ENCODE measurements at places on chromosomes 16 and 17.

DNA sequence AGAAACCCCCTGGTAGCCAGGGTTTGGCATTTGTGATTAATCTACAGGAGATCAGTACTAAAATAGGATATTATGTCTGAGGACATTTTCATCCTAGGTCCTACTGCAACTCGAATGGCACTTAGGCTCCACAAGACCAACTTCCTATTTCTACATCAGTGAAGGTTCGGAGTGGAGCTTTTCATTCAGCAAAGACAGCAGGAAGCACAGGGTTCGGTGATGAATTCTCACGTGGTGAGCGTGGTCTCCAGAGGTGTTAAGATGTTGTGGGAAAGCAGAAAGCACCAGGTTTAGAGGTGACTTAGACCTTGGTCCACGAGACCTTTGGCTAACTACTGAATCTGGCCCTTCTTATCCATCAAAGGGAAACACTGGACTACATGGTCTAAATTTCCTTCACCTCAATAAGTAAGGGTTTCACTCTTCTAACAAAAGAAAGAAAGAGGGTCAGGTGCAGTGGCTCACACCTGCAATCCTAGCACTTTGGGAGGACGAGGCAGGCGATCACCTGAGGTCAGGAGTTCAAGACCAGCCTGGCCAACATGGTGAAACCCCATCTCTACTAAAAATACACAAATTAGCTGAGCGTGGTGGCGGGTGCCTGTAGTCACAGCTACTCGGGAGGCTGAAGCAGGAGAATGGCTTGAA is 13.9 kb upstream of the HELZ start:
- peak; percentile 58 for DNase-seq

GRCh38 chr17:1577182-1577581 is 14.6 kb upstream of the PITPNA start:
- DNase-seq = peak; percentile 94

GRCh38 chr17:73510981-73511718 is 133.1 kb downstream of the SDK2 start:
- no peak for DNase-seq

DNA sequence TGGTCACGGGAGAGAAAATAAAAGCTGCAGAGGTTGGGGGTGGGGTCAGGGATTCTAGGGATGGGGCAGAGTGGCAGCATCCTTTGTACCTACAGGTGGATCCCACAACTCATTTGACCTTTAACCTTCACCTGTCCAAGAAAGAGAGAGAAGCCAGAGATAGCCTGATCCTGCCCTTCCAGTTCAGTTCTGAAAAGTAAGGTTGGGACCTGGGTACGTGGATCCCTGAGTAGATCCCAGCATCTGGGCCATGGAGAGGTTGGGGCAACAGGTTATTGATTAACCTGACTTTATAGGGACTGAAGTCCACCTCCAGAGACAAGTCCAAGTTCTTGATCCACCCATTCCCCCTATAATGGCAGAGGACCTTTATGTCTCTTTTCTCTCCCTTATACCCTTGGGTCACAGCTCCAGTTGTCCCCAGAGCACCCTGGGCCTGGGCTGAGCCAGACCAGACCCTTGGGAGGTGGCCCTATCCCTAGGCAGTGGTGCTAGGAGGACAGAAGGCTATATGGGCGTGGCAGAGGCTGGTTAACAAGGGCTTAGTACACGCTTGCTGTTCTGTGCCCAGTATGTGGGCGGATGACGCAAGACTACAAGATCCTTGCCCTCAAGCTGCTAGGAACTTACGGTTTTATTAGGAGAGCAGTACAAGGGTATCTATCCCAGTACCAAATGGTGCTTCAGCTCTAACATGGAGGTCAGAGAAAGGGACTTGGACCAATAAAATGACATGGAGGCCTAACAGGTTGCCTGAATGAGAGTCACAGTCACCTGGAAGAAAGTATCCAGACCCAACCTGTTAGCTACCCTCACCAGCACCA is 3.3 kb downstream of the CLDN7 start:
- peak; percentile 65 for DNase-seq

GRCh38 chr16:82340531-82340930 is 170.5 kb upstream of the MPHOSPH6 start:
- peak; percentile 4 for DNase-seq

DNA sequence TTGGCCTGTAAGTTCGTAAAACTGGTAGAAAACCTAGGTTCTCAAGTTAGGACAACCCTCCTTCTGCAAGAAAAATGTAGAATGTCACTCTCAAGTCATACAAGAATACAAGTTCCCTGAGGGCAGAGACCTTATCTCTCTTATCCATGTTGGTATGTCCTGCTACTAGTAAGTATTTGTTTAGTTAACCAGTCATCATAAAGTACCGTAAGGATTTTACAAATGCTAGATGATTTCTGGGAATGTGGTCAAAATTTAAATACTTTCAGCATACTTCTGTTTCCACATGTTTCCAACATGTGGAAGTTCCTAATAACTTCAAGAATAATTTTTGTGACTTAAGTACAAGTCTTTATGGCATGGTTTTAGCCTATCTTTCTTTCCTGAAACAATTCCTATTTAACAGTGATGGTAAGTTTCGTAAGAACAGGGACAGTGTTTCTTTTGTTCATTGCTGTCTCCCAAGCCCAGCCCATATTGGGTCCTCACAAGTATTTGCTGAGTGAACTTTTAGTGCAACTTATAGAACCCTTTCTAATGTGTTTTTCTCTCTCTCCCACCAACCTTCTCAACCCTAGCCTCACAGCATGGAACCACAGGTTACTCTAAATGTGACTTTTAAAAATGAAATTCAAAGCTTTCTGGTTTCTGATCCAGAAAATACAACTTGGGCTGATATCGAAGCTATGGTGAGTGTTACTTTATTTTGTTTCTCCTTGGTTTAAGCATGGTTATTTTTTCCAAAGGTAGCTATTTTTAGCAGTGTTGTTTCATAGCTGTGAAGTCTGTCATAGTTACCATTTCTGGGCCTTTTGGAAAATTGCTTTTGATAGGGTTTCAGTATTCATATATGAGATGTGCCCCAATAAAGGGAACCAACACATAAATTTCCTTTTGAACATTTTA is 4.5 kb downstream of the NBR1 start:
- no peak for DNase-seq

DNA sequence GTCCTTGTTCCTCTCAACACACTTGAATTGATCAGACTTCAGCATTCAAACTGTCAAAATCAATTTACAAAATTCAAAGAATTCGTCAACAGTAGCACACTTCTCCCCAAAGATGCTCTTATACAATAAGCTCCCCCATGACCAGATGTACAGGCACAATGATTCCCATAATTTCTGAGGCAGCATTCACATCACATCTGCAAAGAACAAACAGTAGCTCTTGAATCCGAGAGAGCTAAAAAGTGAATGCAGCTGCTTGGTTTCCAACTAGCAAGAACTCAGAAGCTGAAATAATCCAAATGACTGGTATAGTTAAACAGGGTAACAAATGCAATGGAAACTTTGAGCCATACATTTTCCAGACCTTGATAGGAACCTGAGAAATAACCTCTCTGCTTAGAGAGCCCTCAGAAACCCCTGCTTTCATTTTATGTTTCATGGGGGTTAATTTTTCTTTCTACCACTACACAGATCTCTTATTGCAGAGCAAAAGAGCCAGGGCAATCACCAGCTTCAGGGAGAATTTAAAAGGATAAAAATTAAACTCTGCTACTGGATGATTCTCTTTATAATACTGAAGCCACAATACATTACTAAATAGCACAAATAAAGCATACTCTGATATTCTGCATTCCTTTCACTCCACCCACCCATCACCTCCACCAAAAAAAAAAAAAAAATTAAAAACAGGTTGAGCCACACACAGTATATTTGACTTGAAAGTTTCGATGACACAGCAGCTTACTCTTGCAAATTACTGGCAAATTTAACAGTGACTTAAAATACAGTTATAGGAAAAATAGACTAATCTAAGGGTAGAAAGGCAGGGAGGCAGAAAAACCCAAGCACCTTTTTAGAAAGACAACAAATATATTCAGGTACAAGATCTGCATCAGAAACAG is 23.1 kb upstream of the TMEM97 start:
- DNase-seq = no peak

DNA sequence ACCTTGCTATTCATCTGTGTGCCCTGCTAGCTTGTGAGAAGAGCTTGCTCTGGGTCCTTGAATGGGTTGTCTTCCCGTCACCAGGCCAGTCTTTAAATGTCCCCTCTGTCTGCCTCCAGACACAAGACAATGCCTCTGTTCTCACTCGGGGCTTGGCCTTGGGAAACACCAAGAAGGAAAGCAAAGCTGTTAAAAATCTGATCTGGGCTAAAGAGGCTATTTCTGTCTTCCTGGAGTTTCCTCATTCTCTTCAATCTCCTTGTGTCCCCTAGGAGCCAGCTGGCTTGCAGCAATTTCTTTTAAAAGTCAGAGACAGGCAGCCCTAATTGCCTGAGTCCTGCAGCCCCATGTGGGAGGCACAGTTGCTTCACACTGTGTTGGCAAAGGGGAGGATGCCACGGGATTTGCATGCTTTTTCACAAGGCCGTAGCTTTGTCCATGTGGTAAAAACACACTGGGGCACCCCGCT is 2.5 kb downstream of the DNAI2 start:
- no peak for DNase-seq

GRCh38 chr17:76543826-76544545 is 4.1 kb downstream of the PRCD start:
- DNase-seq = no peak

- no peak for DNase-seq
These were observed 32.6 kb downstream of the FOXL1 start for GRCh38 chr16:86610779-86611524.

DNA sequence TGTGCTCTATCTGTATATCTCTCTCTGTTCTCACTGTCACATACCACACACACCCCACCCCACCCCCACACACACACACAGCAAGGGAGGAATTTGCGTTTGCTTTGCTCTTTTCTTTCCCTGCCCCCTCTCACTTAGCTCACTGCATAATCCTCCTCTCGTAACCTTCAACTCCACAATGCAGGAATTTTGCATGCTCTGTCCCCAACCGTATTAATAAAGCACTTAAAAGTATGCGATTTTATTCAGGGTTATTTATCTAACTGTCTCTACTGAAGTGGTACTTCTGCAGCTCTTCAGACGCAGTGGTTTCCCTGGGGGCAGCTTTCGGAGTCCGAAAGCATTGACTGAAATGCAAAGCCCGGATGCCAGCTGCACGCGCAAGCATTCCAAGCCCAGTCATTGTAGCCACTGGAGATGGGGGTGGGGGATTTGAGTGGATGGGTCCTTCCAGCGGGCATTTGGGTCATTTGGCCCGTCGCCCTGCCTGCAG is 105.4 kb upstream of the RBFOX1 start:
- no peak for DNase-seq

- DNase-seq = peak; percentile 85
These were observed at the start of gene ULK2 for GRCh38 chr17:19867329-19868078. ULK2 (minus strand) TSS chr17:19867936; CDS start chr17:19867417, 519 bp downstream.

DNA sequence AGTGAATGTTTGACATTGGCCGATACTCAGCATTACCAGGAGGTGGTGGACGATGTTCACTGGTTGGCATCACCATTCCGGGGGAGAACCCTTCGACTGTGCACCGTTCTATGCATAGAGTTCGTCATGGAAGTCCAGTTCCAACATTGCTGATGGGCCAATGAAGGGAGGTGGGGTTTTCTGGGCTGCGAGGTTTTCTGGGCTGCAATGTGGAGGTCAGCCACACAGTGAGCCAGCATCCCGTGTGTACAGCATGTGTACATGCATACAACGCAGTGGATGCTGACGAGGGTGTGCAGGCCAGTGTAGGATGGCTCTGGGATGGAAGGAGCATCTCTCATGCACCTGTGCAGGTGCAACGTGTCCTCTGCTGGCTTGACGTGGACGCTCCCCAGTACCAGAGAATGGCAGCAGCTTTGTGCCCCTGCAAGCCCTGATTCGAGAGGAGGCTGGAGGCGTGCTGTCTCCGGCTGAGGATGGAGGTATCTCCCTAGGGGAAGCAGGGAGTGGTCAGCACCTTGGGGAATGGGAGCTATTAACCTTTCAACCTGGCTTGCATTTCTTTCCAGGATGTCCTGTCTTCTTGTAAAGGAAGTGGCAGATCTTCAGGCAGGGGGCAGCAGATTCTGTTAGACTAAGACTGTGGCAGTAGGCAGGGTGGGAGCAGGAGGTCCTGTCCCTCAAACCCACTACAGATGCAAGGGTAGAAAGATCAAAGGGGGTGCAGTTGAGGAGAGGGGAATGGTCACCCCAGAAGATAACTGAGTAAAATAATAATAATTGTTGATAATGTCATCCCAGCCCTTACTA is 98.2 kb downstream of the CYLD start:
- peak; percentile 49 for DNase-seq

- DNase-seq = no peak
These were observed 69.9 kb downstream of the FTO start for GRCh38 chr16:53773881-53774280.

GRCh38 chr17:19727501-19728078 is 11.2 kb upstream of the SLC47A2 start:
- no peak for DNase-seq

DNA sequence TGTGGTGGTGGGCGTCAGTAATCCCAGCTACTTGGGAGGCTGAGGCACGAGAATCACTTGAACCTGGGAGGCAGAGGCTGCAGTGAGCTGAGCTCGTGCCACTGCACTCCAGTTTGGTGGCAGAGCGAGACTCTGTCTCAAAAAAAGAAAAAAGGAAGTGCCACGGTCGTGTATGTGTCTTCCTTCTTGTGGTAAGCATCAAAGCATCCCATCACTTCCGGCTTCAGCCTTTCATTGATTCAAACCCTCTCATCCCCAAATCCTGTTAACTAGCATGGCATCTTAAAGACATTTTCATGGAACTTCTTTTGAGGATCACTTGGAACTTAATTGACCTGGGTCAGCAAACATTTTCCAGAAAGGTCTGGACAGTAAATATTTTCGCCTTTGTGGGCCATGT is 126.2 kb downstream of the CPPED1 start:
- peak; percentile 41 for DNase-seq

- no peak for DNase-seq
These were observed 24.2 kb upstream of the ATP2A3 start for GRCh38 chr17:3988297-3989040.

DNA sequence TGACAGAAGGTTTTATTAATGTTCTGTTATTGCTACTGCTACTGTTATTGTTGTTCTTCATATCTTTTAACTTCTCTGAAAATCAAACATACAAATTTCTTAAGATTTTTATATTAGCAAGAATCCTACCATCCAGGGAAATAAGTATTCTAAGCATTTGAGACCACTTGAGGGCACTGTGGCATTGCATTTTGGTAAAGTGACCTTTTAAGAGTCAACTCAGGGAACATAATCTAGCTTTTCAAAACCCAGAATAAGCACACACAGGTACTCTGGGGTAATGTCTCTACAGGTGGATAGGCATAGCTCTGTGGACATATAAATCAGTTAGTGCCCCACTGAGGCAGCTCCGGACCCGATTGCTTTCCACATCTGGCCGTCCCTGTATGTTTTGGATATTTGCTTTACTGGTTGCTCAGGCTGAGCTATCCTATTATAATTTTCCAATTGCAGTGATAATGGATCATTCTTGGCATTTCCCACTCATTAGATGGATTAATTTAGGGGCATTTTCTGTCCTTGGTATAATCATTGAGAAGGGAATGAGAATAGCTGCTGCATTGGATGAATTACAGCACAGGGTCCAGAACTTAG is 1425.1 kb upstream of the CDH8 start:
- peak; percentile 41 for DNase-seq

GRCh38 chr16:68704232-68704867 is 32.7 kb upstream of the CDH1 start:
- DNase-seq = peak; percentile 85

GRCh38 chr17:32813021-32813420 is 63.9 kb downstream of the MYO1D start:
- no peak for DNase-seq

- DNase-seq = no peak
These were observed 607 bp upstream of the PRPSAP1 start for GRCh38 chr17:76354317-76354729.
